ENCODE measurements at places on chromosomes 5 and 9.

DNA sequence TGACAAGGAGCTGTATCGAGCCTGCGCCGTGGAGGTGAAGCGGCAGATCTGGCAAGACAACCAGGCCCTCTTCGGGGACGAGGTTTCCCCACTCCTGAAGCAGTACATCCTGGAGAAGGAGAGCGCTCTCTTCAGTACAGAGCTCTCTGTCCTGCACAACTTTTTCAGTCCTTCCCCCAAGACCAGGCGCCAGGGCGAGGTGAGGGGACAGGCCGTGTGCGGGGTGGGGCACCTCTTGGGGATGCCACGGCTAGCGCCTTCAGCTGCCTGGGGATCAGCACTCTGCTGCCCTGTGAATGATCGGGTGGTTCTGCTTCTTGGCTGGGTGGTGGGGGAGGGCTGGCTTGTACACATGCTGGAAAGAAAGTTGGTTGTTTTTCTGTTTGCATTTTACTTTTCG lies 1.7 kb downstream of the NELFB start:
- H3K4me1 ChIP-seq: peaks cover 13% of the 10 kb centered on the region
- peaks cover 19% of the 10 kb centered on the region for H3K36me3 ChIP-seq
- H3K27me3 ChIP-seq: no peaks in the 10 kb centered on the region
- peak; percentile 77 for DNase-seq
- H3K4me3 ChIP-seq: no peak overlapping the region

DNA sequence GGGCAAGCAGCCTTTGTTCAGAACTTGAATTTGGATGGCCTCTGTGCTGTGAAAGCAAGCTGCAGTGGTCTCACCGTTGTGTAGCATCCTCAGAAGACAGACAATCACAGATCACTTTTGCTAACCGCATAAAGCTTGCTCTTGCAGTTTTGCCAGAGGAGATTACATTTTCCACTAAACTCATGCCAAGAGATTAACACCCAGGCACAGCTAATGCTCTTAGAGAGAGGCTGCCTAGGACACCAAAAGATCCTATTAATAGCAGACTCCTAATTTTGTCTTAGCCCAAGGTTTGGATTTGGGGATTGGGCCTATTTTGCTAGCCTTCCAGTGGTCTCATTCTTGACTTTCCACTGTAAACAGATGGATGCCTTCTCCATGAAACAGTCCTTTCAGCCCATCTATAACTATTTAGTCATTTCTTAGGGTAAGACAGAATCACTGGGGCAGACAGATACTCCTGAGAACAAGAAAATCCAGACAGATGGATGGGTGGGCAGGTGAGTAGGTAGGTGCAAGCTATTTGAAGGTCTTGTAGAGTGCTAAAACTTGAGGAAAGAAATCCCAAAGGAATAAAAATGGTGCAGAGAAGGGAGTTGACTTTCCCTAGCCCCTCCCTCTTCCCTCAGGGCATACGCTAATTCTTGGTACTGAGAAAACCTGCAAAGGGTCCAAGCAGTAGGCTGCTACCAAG lies 506.2 kb downstream of the SPOCK1 start:
- no peaks in the 10 kb centered on the region for H3K27me3 ChIP-seq
- no peak overlapping the region for H3K27ac ChIP-seq
- H3K4me1 ChIP-seq: no peaks in the 10 kb centered on the region
- H3K4me3 ChIP-seq: no peak overlapping the region
- peak; percentile 43 for DNase-seq

DNA sequence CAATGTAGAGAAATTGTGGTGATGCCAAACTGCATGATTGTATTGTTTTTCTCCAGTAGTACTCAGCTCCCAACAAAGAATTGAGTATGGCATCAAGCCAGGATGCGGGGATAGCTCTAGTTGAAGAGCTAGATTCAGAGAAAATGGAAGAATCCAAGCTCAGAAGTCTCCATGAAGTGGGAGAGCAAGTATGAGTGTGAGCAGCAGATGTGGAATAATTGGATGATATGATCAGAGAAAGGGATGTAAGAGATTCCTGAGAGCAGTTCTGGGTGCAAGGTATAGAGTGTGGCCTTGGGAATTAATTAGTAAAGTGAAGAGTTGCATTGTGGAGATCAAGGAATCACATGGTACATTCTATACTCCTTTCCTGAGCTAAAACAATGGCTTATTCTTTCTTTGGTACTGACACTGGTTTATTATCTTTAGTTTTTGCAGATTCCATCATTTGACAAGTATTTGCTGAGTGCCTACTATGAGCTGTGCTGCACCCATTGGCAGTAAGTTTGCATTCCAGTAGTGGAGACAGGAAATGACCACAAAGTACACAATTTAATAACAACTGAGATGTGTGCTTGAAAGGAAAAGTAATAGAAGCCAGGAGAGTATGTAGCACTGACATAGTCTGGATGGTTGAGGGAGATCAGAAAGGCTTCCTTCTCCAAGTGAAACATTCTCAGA lies 177.1 kb downstream of the CPLANE1 start:
- H3K4me3 ChIP-seq: no peak overlapping the region
- H3K36me3 ChIP-seq: no peaks in the 10 kb centered on the region
- H3K27me3 ChIP-seq: no peaks in the 10 kb centered on the region
- peak; percentile 44 for DNase-seq
- H3K4me1 ChIP-seq: peaks cover 13% of the 10 kb centered on the region
- peak overlapping the region; percentile 66 for H3K27ac ChIP-seq

DNA sequence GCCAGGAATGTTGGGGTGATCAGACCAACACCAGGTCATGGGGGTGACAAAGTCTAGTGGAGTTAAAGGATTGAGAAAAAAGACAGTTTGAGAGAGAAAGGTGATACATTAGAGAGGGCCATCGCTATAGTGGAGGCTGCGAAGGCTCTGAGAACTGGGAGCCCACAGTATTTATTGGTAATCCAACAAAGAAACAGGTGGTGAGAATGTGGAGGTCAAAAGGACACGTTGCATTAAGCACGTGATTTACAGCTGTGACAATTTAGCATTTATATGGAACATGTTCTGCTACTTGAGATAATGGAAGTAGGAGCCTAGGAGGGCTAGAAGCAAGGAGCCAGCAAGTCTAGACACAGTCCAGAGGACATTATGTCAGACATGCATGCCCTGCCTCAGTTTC lies 2086.5 kb upstream of the C9orf72 start:
- H3K4me3 ChIP-seq: no peak overlapping the region
- no peaks in the 10 kb centered on the region for H3K4me1 ChIP-seq
- H3K27me3 ChIP-seq: no peaks in the 10 kb centered on the region
- H3K36me3 ChIP-seq: no peaks in the 10 kb centered on the region
- no peak overlapping the region for H3K27ac ChIP-seq

- no peak overlapping the region for H3K27ac ChIP-seq
- no peaks in the 10 kb centered on the region for H3K36me3 ChIP-seq
- no peaks in the 10 kb centered on the region for H3K4me1 ChIP-seq
- H3K4me3 ChIP-seq: no peak overlapping the region
- H3K27me3 ChIP-seq: peaks cover 5% of the 10 kb centered on the region
These were observed 376.6 kb downstream of the EFNA5 start for GRCh38 chr5:107294211-107294550.

Measured in osteoblast (primary cell).